Stimulated activated CD8-positive, alpha-beta memory T cell treated with anti-CD3 and anti-CD28 coated beads, Interleukin-2, amount 100 ng/mL, for 48 hours (primary cell): ENCODE measurements at places on chromosomes 16 and 17.

DNA sequence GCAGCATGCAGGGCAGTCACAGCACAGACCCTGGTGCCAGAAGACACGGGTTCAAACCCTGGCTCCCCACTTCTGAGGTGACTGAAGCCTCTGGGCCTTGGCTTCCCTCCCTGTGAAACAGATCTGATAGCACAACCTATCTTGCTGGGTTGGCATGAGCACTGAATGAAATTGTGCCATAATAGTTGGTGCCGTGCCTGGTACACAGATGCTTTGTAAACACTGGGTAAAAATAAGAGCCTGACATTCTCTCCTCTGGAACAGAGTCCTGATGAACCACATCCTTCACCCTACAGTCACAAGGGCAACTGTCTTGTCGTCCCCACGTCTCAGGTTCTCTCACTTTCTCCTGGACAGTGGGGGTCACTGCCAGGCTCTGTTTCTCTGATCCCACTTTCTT lies 35.7 kb downstream of the NOS2 start:
- no peak for DNase-seq

GRCh38 chr16:86917471-86918365 lies 339.4 kb downstream of the FOXL1 start:
- DNase-seq: no peak

DNA sequence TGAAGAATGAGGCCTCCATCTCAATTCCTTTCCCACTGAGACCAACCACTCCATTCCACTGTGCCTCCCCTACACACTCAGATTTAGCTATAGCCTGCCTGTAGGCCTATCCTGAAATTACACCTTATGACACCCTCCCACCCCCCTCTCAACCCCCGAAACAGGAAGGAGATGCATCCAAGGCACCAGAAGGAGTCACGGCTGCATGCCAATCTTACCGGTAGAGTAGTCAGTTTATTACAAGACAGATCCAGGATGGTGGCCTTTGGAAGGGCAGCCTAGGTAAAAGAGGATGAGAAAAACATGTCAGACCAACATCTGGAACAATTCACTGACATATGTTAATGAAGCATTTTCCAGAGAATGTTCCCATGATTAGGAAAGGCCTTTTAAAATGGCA lies 2.6 kb downstream of the LRRC59 start:
- no peak for DNase-seq

GRCh38 chr17:45896803-45897693 lies 2.7 kb downstream of the MAPT start:
- DNase-seq: no peak

GRCh38 chr16:57325458-57325857 lies 33.1 kb upstream of the CCL22 start:
- no peak for DNase-seq

GRCh38 chr17:64328036-64328858 lies 62.4 kb downstream of the PECAM1 start:
- DNase-seq: no peak

- DNase-seq: no peak
Measured at GRCh38 chr17:34465789-34466188, 102.8 kb upstream of the CCL1 start.

DNA sequence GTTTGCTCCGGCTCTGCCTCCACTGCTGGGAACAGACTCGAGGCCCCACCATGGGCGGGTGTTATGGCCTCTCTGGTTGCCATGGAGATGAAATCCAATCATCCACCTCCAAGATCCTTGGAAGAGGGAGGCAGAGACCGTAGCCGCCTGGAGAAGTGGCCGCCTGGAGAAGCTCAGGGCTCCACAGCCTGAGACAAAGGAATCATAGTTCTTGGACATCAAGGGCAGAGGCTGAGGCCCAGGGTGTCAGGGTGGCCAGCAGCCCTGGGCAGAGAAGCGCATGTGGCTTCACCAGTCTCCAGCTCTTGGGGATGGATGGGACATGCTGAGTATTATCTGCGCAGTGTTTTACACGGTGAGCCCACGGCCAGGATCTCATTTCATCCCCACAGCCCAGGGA lies 36.2 kb downstream of the ABR start:
- no peak for DNase-seq

DNA sequence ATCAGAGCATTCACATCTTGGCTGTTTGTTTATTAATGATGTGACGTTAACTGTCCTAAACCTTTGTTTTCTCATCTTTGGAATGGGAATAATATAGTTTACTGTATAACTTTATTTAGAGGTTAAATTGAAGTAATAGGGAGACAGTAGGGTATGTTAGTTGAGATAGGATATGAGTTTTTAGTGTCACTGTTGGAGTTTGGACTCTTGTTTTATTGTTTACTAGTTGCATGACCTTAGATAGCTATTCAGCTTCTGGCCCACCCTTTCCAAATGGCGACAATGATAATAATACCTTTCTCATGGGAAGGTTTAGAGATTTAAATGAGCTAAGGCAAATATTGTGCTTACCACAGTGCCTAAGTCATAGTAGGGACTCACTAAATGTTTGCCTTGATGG lies 28.2 kb upstream of the CDC6 start:
- no peak for DNase-seq

DNA sequence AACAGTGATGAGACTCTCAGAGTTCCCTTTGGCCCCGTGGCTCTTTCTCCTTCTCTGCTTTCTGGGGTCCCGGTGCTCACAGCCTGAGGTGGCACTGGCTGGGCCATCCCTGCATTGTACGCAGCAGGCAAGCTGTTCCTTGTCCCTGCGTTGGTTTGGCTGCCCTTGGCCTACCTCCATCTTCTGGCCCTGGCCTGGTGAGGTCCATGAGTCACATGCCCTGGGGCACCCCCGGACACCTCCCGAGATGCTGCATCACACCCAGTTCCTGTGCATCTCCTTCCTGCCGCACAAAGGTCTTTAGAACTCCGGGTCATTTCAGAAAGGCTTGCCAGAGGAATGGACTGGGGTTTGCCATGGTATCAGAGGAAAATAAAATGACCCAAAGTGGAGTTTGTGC lies 9.5 kb downstream of the SULT1A2 start:
- no peak for DNase-seq

- DNase-seq: no peak
Measured at GRCh38 chr16:30530163-30531037, 4.0 kb upstream of the ZNF768 start.

GRCh38 chr17:37642681-37643080 lies 565 bp downstream of the DDX52 start:
- DNase-seq: no peak

GRCh38 chr17:29664743-29665480 lies 42.2 kb upstream of the CORO6 start:
- no peak for DNase-seq

- DNase-seq: no peak
Measured at GRCh38 chr16:54165912-54166865, 120.4 kb downstream of the IRX3 start.

DNA sequence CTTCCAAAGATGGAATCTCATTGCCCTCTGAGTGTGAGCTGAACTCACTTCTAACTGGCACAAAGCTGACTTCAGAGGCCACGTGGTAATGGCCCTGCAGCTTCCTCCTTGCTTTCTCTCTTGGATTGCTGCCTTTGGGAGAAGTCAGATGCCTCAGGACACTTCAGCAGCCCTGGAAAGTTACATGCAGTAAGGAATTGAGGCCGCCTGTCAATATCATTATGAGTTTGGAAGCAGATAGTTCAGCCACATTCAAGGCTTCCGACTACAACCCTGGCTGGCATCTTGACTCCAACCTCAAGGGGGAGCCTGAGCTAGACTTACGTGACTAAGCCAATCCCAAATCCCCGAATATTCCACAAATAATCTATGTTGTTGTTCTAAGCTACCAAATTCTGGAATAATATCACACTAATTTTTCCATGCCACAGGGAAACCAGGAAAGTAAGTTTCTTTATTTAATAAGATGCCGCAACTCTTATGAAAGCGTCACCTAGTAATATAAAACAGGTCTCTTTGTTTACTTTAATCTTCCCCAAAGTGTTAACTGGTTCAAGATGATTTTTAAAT lies 13.6 kb downstream of the CEP20 start:
- no peak for DNase-seq
